Stimulated activated CD4-positive, alpha-beta T cell treated with anti-CD3 and anti-CD28 coated beads, Interleukin-15, amount 100 ng/mL, for 48 hours (primary cell): ENCODE measurements at places on chromosomes 12 and 14.

GRCh38 chr12:7629465-7629864, 36.2 kb downstream of the APOBEC1 start:
- DNase-seq: no peak

GRCh38 chr12:92871116-92871515, 58.0 kb downstream of the EEA1 start:
- DNase-seq: no peak

GRCh38 chr12:46473634-46474329, 101.2 kb upstream of the SLC38A2 start:
- DNase-seq: no peak

DNA sequence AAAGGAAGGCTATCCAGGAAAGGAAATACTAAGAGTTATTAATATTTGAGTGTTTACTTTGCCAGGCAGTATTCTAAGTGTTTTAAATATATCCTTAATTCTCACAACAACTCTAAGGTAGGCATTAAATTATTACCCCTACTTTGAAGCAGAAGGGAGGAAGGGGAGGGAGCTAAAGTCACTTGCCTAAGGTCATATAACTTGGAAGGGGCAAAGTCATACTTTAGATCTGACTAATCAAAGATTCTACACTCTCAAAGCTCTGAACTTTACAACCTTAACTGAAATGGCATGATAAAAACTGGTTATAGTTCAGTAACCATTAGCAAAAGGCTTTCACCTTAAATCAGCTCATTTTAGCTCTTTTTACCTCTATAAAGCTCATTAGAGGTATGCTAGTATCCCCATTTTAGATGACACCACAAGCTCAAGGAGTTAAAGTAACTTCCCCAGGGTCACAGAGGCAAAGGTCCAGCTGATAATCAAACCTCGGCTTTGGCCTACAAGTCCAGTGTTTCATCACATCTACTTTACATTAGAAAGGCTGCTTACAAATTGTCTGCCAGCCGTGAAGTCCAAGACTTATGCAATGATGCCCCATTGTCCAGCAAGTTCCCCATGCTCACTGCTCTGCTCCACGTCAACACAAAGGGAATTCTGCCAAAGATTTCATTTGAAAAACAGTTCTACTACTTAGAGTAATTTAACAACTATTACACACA, 223.9 kb downstream of the MED13L start:
- DNase-seq: no peak

GRCh38 chr12:27052742-27053141, 29.6 kb downstream of the C12orf71 start:
- no peak for DNase-seq
